T-helper 1 cell (primary cell): ENCODE measurements at places on chromosomes 5 and 9.

DNA sequence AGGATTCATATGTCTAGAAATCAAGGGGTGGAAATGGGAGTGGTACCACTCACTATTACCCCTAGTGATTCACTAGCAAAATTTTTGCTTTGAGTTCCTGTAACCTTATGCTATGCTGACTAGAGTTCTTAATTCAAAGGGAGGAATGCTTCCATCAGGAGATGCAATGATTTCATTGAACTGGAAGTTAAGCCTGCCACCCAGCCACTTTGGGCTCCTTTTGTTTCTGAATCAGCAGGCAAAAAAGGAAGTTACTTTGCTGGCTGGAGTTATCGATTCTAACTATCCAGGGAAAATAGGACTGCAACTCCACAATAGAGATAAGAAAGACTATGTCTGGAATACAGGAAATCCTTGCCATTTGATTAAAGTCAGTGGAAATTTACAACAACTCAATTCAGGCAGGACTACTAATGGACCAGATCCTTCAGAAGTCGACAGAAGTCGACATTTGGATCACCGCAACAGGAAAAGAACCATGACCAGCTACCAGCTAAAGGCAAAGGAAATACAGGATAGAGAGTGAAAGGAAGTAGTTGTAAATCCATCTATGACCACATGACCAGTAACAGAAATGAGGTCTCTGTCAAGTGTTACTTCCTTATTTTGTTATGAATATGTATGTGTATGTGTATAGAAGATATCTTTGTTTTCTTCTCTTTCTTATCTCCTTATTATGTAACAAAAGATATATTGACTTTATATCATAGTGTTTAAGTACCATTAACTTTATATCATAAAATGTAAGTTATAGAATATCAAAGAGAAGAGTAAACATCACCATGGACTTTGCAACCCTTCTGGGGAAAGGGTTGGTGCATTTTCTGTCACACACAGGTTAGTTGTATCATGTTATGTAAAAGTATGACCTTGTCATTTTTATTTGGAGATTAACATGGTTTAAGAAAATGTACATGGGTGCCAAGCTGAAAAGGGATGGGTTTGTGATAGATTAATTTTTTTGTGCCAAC lies 198.7 kb upstream of the HAPLN1 start:
- no peak for DNase-seq

- no peak for DNase-seq
Measured at GRCh38 chr9:78905986-78906755, 609.2 kb downstream of the PSAT1 start.

- DNase-seq, result no peak
Measured at GRCh38 chr5:13956471-13956870, 12.0 kb upstream of the DNAH5 start.

DNA sequence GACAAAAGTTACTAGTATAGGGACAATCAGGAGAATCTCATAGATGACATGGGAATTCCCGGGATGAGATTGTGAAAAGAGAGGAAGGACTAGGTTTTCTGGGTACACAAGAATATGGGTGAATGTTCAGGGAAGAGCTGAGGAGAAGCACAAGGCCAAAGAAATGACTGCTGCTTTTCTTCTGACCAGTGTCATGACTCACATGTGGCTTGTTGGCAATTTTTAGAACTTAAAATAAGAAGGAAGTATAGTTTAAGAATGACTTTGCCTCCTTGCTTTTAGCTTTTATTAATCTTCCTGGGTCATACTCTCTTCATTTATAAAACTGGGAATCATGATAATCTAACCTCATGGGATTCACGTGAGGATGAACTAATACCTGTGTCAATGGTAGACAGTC lies 652.4 kb upstream of the MEF2C start:
- no peak for DNase-seq

DNA sequence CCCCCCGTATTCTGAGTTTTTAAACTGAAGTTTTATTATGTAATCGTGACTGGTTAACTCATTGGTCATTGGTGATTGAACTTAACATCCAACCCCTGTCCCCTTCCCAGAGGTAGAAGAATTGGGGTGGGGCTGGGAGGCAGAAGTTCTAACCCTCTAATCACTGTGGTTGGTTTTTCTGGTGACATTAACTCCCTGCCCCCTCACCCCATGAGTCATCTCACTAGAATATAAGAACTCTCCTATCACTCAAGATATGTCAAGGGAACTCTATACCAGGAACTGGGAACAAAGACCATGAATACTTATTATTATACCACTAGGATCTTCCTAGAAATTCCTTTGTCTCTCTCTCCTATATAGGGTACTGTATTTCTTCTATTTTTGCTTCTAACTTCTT lies 52.3 kb upstream of the CAVIN4 start:
- no peak for DNase-seq

- DNase-seq, result no peak
Measured at GRCh38 chr9:28378231-28378630, 805.0 kb upstream of the C9orf72 start.

- DNase-seq, result no peak
Measured at GRCh38 chr9:33153666-33154065, 13.5 kb downstream of the B4GALT1 start.

GRCh38 chr5:57532513-57533497 lies 50.2 kb upstream of the ACTBL2 start:
- no peak for DNase-seq

GRCh38 chr5:80925931-80926330 lies 34.2 kb upstream of the RASGRF2 start:
- DNase-seq, result no peak

DNA sequence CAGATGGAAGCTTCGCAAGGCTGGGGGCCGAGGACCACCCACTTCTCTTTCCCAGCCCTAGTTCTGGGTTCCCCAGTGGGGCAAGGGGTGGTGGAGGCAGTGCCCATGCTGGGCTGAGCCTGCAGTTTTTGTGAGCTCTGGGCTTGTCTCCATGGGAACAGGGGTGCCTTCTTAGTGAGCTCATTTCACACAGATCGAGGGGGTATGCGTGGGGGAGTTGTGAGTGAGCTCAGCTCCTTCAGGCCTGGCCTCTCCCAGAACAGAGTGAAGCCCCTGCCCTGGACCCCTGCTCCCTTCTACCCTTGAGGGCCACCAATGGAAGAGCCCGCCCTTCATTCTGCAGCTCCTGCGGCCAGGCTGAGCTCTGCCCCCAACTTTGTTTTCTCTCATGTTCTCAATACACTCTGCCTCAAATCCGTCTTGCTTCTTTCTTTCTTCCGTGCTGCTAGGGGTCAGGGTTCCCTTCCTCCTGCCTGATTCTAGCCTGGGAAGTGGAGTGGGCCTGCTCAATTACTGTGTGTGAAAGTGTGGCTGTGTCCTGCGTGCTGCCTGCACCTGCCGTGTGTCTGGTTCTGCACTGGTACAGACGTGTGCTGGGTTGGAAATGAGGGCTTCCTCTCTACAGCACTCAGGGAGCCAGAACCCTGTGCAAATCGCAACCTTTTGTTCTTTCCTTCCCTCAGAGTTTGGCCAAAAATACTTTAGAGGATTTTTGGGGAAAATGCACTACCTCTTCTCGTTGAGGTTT lies 9.0 kb upstream of the MYOZ3 start:
- no peak for DNase-seq

- no peak for DNase-seq
Measured at GRCh38 chr9:8644571-8644970, 845.0 kb upstream of the DMAC1 start.

DNA sequence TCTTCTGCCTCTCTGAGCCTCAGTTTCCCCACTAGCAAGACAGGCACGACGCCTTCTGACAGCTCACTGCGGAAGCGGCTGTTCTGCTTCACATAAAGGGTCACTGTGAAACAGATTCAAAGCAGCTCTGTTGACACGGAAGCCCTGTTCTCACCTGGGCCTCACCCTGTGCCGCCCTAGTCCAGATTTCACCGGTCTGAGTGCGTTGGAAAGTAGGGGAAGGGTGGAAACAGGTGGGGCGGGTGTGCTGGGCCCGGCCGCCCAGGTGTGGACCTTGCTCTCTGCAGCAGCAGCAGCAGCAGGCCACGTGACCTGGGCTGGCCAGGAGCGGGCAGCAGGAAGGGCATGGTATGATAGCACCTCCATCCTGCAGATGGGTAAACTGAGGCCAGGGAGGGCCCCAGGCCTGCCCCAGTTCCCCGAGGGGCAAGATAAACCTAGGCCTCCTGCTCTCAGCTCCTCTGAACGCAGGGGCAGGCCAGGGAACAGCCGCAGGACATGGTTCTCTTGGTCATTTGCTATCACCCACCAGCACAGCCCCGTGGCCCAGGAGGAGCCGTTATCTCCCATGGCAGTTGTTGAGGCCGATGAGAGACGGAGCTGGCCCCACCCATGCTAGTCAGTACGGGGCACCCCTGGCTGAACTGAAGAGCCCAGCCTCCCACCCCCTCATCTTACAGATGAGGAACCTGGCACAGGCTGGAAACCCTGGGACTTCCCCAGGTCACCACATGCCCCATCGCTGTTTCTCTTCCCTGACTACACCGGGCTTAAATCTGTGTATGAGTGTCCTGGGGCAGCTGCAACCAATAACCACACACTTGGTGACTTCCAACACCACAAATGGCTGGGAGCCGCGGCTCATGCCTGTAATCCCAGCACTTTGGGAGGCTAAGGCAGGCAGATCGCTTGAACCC lies 12.1 kb downstream of the PTGES2 start:
- DNase-seq, result no peak

- DNase-seq, result no peak
Measured at GRCh38 chr9:137705443-137705863, 86.6 kb downstream of the EHMT1 start.

GRCh38 chr5:135447298-135447929 lies at the start of gene DCANP1:
TSS of gene DCANP1 (minus strand) at chr5:135447348. CDS start at chr5:135447108, 240 bp downstream.
- no peak for DNase-seq

- no peak for DNase-seq
Measured at GRCh38 chr5:155402927-155403640, 389.5 kb downstream of the KIF4B start.

- no peak for DNase-seq
Measured at GRCh38 chr9:29348999-29349398, 1775.7 kb upstream of the C9orf72 start.

DNA sequence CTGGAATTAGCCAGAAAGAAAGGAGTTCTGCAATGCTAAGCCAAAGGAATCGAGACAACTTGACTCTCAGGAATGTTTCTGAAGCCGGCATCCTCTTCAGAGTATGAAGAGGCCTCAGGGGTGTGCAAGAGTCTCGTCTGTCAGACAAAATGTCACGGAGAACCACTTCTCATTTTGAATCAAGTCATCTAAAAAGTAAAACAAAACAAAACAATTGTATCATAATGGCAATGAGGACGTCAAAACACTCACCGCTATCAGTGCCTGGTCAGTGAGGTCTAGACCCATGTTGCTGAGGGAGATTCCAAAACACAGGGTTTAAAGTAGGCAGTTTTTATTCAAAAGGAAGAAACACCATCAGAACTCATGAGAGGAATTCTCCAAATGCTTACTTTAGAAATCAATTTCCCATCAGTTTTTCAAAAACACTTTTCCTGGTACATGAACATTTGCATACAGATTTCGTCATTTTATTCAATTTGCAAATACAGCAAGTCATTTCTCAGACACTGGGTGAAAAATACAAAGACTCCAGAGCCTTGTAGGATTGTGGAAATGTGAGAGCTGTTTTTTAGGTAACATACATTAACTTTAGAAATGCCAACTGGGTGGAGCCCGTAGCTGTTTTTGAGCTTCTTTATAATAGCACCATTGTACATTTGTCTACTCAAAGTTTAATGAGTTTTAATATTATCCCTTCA lies 89.5 kb upstream of the MAP3K1 start:
- DNase-seq, result no peak

DNA sequence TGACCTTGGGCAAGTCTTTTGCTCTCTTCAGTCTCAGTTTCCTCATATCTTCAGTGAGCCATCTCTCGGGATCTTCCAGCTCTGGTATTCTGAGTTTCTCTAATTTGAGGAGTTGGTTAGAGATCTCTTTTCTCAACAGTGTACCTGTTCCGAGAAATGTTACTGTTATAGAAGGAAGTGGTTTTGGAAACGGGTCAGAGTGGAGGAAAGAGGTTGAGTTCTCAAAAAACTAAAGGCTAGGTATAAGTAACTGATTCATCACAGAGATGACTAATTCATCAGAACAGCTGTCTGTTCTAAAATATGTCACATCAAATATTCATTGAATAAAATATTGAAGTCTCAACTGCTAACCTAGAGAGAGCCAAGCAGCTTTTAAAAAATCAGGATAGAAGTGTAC lies 106.6 kb downstream of the PALM2AKAP2 start:
- DNase-seq, result no peak

- DNase-seq, result no peak
Measured at GRCh38 chr5:67343835-67344234, 147.2 kb upstream of the CD180 start.

DNA sequence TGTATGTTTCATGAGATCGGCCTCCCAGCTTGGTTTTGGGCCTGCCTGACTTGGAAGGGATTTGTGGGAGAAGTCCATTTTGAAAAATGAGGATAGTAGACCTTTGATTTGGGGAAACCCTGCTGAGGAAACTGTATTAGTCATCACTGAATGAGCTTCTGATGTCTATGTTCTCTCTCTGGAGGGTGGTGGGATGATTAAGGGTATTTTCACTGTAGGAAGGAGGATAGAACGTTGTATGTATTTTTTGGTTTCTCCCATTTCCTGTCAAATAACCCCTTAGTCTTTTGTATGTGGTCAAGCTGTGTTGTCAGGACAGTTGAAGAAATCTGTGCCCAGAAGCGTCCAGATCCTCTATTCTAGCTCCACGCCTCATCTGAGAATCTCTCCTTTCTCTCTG lies 151.9 kb downstream of the INSYN2B start:
- DNase-seq, result no peak

GRCh38 chr9:127263237-127263636 lies 1.3 kb upstream of the GARNL3 start:
- DNase-seq, result no peak

DNA sequence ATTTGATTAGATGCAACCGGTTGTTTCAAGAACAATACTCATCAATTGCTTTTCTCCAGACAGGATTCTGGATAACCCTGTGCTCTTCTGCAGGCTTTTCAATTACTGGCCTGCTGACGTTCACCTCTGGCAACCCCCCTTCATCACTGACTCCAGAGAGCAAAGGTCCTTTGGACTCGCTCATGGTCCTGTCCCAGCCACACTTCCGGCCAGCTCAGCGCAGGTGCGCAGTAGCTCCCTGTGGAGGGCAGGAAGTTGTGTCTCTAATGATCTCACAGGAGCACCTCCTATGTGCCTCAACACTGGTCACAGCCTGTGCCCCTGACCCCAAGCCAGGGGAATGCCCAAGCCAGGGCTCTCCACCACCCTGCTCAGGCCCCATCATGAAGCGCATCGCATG lies 44.0 kb downstream of the OLFM1 start:
- no peak for DNase-seq
